ENCODE measurements at places on chromosomes 5 and 9. TPM values are rescaled to one million over a fixed set of nuclear protein-coding genes. Genes with fewer than 3 reads are reported as not detected.
A peak's percentile ranks its signal among the peaks of the same experiment; 100 is the strongest.

Gene C6
- total RNA-seq, result not detected

Gene CDKN2B
- 1.8 TPM for total RNA-seq

Gene FAM221B
- not detected for total RNA-seq

Gene SLC6A3
- total RNA-seq, result 0.10 TPM

Gene TOR1A
- total RNA-seq, result 58.0 TPM

Gene SPATA6L
- 6.7 TPM for total RNA-seq

Gene BAAT
- not detected for total RNA-seq

Gene SAXO1
- total RNA-seq, result not detected

GRCh38 chr5:57338068-57338867 is 144.3 kb downstream of the ACTBL2 start:
- no peak overlapping the region for H3K27ac ChIP-seq
- H3K4me3 ChIP-seq, result no peak overlapping the region
- no peaks in the 10 kb centered on the region for H3K36me3 ChIP-seq
- no peaks in the 10 kb centered on the region for H3K4me1 ChIP-seq

GRCh38 chr5:87069974-87070608 is 197.6 kb upstream of the RASA1 start:
- no peak overlapping the region for H3K4me3 ChIP-seq
- H3K36me3 ChIP-seq, result no peaks in the 10 kb centered on the region
- DNase-seq, result peak; percentile 18
- H3K4me1 ChIP-seq, result peaks cover 5% of the 10 kb centered on the region

GRCh38 chr5:150428106-150428876 is 15.6 kb upstream of the CD74 start:
- peaks cover 4% of the 10 kb centered on the region for H3K27me3 ChIP-seq
- DNase-seq, result no peak
- peaks cover 9% of the 10 kb centered on the region for H3K36me3 ChIP-seq
- H3K4me1 ChIP-seq, result no peaks in the 10 kb centered on the region

DNA sequence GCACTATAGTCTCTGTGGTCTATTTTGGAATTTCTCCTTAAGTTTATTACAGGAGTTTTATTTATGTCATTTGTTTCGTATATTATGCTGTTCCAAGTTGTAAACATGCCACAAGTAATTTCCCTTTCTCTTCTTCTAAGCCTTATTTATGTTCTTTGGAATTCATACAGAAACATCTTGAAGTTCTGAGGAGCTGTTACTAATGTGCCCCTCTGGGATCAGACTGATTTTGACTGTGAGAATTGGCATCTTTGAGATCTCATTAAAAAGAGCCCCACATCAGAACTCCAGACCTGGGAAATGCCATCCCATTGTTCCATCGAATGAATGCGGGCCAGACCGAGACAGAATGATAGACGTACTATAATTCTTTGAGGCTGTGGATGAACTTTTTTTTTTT is 138.8 kb upstream of the CD180 start:
- no peaks in the 10 kb centered on the region for H3K27me3 ChIP-seq
- H3K27ac ChIP-seq, result no peak overlapping the region
- H3K4me3 ChIP-seq, result no peak overlapping the region
- H3K36me3 ChIP-seq, result no peaks in the 10 kb centered on the region
- DNase-seq, result no peak
- H3K4me1 ChIP-seq, result no peaks in the 10 kb centered on the region

GRCh38 chr9:37550781-37551180 is 25.4 kb downstream of the FBXO10 start:
- DNase-seq, result no peak
- H3K4me3 ChIP-seq, result no peak overlapping the region
- H3K4me1 ChIP-seq, result no peaks in the 10 kb centered on the region

DNA sequence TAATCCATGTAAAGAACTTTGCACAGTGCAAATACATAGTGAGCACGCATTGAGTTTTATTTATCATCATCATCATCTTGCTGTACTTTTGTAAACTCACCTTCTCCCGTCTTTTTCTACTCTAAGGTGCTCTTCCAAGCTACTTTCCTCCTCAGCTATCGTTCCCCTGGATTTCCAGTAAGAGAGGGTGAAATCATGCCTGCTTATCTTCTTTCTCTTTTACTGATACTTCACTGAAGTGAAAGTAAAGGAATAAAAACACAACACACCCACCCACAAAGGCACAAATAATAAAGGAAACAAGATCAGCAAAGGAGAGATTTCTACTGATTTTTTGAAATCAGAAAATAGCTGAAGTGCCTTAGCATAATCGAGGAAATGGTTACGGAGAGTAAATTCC is 509.9 kb downstream of the RAB3C start:
- H3K4me1 ChIP-seq, result no peaks in the 10 kb centered on the region
- DNase-seq, result no peak
- H3K4me3 ChIP-seq, result no peak overlapping the region
- no peak overlapping the region for H3K27ac ChIP-seq
- no peaks in the 10 kb centered on the region for H3K36me3 ChIP-seq

GRCh38 chr5:36570301-36571095 is 35.9 kb upstream of the SLC1A3 start:
- H3K4me3 ChIP-seq, result no peak overlapping the region
- peaks cover 5% of the 10 kb centered on the region for H3K4me1 ChIP-seq
- H3K27ac ChIP-seq, result no peak overlapping the region
- DNase-seq, result no peak
- H3K27me3 ChIP-seq, result no peaks in the 10 kb centered on the region

DNA sequence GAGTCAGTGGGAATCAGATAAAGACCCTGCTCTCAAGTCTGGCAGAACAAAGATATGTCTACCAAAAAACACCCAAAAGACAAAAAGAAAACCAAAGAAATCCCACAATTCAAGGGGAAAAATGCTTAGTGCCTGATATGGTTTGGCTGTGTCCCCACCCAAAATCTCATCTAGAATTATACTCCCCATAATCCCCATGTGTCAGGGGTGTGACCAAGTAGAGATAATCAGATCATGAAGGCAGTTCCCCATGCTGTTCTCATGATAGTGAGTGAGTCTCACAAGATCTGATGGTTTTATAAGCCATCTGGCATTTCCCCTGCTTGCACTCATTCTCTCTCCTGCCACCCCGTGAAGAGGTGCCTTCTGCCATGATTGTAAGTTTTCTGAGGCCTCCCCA is 13.4 kb downstream of the FBXO10 start:
- H3K4me1 ChIP-seq, result peaks cover 10% of the 10 kb centered on the region
- H3K4me3 ChIP-seq, result no peak overlapping the region
- H3K27me3 ChIP-seq, result peaks cover 3% of the 10 kb centered on the region
- no peak overlapping the region for H3K27ac ChIP-seq

DNA sequence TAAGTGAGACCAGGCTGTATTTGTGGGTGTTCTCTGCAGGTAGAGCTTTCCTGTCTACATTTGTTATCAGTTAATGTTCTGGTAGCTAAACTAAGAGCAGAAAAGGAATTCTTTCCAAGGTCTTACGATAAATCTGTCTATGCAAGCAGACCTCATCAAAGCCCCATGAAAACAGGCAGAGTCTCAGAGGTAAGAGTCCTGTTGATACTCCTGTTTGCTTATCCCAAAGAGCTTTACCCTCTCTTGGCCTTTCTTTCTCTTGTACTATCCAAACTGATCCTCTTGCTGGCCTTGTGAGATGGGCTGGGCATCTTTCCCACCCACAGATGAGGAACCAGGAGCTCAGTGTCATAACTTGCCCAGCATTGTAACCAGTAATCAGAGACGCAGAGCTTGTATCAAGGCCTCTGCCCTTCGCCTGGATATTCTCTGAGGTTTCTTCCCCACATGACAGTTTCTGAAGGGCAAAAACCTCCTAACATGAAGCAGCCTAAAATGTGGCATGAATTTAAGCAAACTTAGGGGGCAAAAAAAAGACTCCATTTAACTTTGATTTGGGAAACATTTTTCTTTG is 33.5 kb downstream of the PRKACG start:
- no peak for DNase-seq
- H3K36me3 ChIP-seq, result no peaks in the 10 kb centered on the region
- H3K4me1 ChIP-seq, result peaks cover 34% of the 10 kb centered on the region
- peaks cover 4% of the 10 kb centered on the region for H3K27me3 ChIP-seq

Data from endothelial cell (in vitro differentiated cells).